ENCODE measurements at places on chromosomes 7 and 10. TPM values are rescaled to one million over a fixed set of nuclear protein-coding genes. Genes with fewer than 3 reads are reported as not detected.

- H3K36me3 ChIP-seq, result no peaks in the 10 kb centered on the region
- DNase-seq, result no peak
- peaks cover 7% of the 10 kb centered on the region for H3K4me1 ChIP-seq
These were observed 40.6 kb downstream of the SORBS1 start for GRCh38 chr10:95520617-95521016.

- DNase-seq, result no peak
- no peaks in the 10 kb centered on the region for H3K27me3 ChIP-seq
- H3K4me1 ChIP-seq, result peaks cover 10% of the 10 kb centered on the region
- H3K4me3 ChIP-seq, result no peak overlapping the region
These were observed 4.0 kb upstream of the CFAP58 start for GRCh38 chr10:104349623-104350126.

The UNC5B gene
- 0.05 TPM for total RNA-seq

GRCh38 chr7:36192053-36192824 is 39.2 kb downstream of the EEPD1 start:
- H3K4me3 ChIP-seq, result no peak overlapping the region
- H3K27me3 ChIP-seq, result no peaks in the 10 kb centered on the region
- no peak overlapping the region for H3K27ac ChIP-seq
- H3K36me3 ChIP-seq, result no peaks in the 10 kb centered on the region

DNA sequence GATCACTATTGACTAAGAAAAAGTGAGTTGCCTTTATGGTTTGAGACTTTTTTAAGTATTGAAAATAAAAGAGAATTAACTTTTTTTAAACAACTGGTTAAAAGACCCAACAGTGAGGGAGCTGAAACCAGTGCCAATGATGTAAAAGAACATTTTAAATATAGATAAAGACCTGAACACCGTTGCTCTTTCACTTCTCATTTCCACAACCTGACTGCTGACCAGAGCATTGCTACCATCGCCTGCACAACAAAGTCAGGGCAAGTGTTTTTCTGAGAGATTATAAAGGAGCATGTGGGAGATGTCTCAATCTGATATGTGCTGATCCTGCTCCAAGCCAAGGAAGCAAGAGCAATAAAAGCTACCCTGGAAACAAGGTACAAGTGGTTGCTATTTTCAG is 34.7 kb downstream of the IMMP2L start:
- no peak overlapping the region for H3K27ac ChIP-seq
- no peaks in the 10 kb centered on the region for H3K27me3 ChIP-seq
- no peak for DNase-seq
- H3K4me1 ChIP-seq, result peaks cover 23% of the 10 kb centered on the region

- peaks cover 16% of the 10 kb centered on the region for H3K36me3 ChIP-seq
- no peak for DNase-seq
- H3K4me3 ChIP-seq, result no peak overlapping the region
- H3K27ac ChIP-seq, result no peak overlapping the region
These were observed 70.0 kb downstream of the ELAPOR2 start for GRCh38 chr7:86989407-86989806.

The PCBD1 gene
- 40.3 TPM for total RNA-seq

The JAKMIP3 gene
- 2.7 TPM for total RNA-seq

GRCh38 chr7:41472427-41473125 is 230.3 kb downstream of the INHBA start:
- no peaks in the 10 kb centered on the region for H3K27me3 ChIP-seq
- peaks cover 4% of the 10 kb centered on the region for H3K4me1 ChIP-seq
- H3K4me3 ChIP-seq, result no peak overlapping the region
- no peak for DNase-seq
- no peak overlapping the region for H3K27ac ChIP-seq

DNA sequence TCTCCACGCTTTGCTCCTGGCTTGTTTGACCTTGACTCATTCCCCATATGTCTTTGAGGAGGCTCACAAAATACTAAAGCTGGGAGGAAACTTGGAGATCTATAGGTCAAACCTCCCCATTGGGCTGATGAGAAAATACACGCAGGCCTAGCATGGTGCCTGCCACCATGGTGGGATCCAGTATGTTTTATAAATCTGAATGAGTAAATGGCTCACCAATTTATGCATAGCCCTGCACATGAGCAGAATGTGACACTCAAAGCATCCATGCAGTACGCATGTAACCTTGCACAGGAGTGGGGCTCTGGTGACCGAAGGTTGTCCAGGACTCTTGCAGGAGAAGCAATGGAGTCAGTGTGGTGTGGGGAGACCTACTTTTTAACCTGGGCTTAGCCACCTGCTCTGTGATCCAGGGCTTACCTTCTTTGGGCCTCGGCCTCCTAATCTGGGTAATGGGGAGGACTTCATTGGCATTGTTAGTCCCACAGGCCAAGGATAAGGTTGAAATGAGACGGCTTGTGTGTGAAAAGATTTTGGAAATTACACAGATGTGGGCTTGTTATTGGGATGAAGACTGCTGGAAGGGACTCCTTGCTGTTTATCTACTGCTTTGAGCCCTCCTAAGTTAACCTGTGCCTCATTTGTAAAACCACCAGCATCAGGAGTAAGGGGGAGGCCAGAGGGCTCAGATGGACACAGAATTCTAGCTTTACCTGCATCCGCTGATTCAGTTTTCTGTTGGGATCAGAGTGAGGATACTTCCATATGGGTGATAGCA is 58.4 kb downstream of the ADCYAP1R1 start:
- H3K36me3 ChIP-seq, result no peaks in the 10 kb centered on the region
- H3K27ac ChIP-seq, result no peak overlapping the region
- H3K4me3 ChIP-seq, result no peak overlapping the region
- peaks cover 7% of the 10 kb centered on the region for H3K27me3 ChIP-seq

The IFIT5 gene
- total RNA-seq, result 6.6 TPM

DNA sequence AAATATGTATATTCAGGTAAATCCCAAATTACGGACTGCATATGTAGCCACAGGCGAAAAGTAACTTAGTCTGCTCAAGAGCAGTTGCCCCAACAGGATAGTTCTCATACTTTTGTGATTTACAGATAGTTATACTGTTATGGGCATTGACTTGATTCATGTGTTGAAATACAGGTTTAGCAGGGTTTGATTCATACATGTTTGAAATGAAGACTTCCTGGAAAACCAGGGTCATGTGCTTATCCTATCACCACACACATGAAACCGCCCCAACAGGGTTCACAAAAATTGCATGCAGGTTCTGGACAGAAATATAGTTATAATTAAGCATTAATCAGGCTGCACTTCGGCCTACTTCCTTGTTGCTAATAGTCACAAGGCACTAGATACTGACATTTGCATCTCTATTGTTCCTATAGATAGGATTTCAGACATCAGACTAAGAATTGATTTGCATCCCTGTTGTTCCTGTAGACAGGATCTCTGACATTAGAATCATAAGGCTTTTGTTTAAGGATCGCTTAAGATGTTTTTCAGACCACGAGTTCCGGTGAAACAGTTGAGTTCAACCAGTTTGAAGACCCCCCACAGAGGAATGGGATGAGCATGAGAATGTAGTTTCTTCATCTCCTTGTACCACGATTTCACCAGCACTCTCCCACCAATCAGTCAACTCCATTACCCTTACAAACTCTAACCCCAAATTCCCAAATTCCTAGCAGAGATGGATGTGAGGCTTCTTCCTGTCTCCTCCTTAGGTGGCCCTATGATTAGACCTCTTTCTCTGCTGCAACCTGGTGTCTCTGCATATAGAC is 2.0 kb upstream of the ZNF398 start:
- H3K27me3 ChIP-seq, result no peaks in the 10 kb centered on the region
- peak overlapping the region; percentile 29 for H3K27ac ChIP-seq
- H3K4me3 ChIP-seq, result peak overlapping the region; percentile 95
- no peak for DNase-seq
- H3K4me1 ChIP-seq, result peaks cover 29% of the 10 kb centered on the region

- no peak overlapping the region for H3K4me3 ChIP-seq
- H3K36me3 ChIP-seq, result peaks cover 1% of the 10 kb centered on the region
- no peak overlapping the region for H3K27ac ChIP-seq
These were observed 370.5 kb downstream of the MDFIC start for GRCh38 chr7:115292381-115292780.

DNA sequence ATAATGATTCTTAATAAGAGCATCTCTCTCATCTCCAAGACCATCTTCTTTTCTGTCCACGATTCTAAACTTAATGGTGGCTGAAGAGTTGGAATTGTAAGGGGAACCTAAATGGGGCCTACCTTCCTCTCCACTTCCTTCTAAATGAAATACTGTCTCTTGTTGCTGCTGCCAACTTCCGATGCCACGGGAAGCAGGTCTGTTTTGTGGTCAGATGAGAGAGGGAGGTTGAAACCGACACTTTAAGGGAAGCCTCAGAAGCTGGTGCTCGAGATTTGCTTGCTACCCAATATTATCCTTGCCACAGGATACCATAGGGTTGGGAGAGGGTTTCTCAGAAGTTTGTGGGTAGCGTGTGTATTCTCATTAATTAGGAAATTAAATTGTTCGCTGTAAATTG is 464.1 kb downstream of the SUGCT start:
- DNase-seq, result no peak
- peaks cover 31% of the 10 kb centered on the region for H3K27me3 ChIP-seq
- H3K4me1 ChIP-seq, result peaks cover 14% of the 10 kb centered on the region
- H3K27ac ChIP-seq, result no peak overlapping the region
- no peaks in the 10 kb centered on the region for H3K36me3 ChIP-seq
- H3K4me3 ChIP-seq, result no peak overlapping the region

The CRYGN gene
- total RNA-seq, result 0.35 TPM

- no peak for DNase-seq
- no peaks in the 10 kb centered on the region for H3K27me3 ChIP-seq
- H3K36me3 ChIP-seq, result no peaks in the 10 kb centered on the region
- H3K4me3 ChIP-seq, result no peak overlapping the region
These were observed 86.0 kb downstream of the WDFY4 start for GRCh38 chr10:48770561-48771089.

The CPED1 gene
- total RNA-seq, result not detected
